Left colon (tissue), 2 donors: ENCODE measurements at places on chromosomes 7 and 10. TPM values are rescaled to one million over a fixed set of nuclear protein-coding genes. Genes with fewer than 3 reads are reported as not detected.

Gene ASAH2
- 2.2 TPM for total RNA-seq

Gene MBL2
- total RNA-seq = not detected

Gene PTPN20
- 1.8 TPM for total RNA-seq

Gene C10orf105
- not detected for total RNA-seq

Gene PNLIPRP1
- total RNA-seq = 0.50 TPM

Gene FKBP6
- not detected for total RNA-seq

Gene PPP1R9A
- total RNA-seq = 24.5 TPM

Gene RHOBTB1
- 4.3 TPM for total RNA-seq

Gene HOXA4
- 5.1 TPM for total RNA-seq

Gene SEC23IP
- total RNA-seq = 52.2 TPM

DNA sequence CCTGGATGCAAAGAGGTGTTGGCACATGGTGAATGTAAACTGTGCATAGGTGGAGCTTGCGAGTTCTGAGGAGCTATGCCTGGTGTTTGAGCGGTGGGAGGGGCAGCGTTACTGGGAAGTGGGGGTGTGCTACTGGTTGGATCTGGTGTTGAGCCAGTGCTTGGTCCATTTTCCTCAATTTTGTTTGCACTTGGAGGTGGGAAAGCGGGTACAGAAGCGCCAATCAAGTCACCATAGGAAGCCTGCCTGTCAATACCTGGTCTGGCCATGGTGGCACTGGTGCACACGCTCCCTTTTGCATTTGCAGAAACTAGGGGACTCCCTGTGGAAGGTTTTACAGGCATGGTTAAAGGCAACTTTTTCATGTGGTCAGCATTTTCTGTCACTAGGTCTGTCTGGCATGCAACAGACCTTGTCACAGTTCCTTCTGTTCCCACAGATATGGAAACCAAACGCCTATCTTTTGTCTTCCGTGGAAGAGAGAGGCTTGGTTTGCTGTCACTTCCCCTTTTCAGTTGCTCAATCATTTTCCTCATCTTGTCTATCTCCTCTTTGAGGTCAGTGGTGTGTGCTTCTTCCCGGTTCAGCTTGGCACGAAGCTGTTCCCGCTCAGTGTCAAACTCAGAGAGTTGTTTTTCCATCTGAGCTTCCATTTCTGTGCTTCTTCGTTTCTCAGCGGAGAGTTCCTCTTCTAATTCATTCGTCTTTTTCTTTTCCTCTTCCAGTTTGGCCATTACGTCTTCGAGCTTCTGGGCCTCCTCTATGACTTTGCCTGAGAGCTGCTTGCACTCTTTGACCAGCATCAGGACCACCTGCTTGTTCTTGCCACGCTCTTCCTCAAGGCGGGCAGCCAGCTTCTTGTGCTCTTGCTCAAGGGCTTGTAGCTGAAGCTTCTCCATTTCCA, 81.1 kb downstream of the CTTNBP2 start:
- no peak for DNase-seq

- no peak for DNase-seq
These were observed 16.6 kb downstream of the COL28A1 start for GRCh38 chr7:7519056-7519455.

- DNase-seq = peak; percentile 83
These were observed 84.9 kb upstream of the ADRB1 start for GRCh38 chr10:113958631-113959382.

DNA sequence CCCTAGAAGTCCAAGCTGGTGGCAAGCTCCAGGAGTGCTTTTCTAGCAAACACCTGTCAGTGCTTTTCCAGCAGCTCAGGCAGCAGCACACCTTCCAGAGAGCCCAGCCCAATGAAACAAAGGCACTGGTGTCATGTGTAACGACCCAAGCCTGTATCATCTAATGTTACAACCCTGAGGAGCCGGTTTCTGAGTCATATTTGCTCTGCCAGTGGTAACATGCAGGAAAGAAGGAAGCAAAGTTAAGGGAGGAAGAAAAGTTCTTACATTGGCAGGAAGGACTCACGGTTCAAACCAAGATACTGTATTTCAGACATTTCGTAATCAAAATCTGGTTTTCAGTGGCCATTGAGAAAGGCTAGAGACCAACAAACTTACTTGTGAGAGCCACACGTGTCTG, at the start of gene ANKRD22:
ANKRD22 (minus strand) TSS at position 139 of the 400 bp plus-strand sequence. CDS start 237 bp downstream, outside the sequence.
- peak; percentile 89 for DNase-seq

- no peak for DNase-seq
These were observed 12.9 kb downstream of the ZYX start for GRCh38 chr7:143394068-143394467.

- no peak for DNase-seq
These were observed 4.3 kb upstream of the ABCC2 start for GRCh38 chr10:99777918-99778714.

DNA sequence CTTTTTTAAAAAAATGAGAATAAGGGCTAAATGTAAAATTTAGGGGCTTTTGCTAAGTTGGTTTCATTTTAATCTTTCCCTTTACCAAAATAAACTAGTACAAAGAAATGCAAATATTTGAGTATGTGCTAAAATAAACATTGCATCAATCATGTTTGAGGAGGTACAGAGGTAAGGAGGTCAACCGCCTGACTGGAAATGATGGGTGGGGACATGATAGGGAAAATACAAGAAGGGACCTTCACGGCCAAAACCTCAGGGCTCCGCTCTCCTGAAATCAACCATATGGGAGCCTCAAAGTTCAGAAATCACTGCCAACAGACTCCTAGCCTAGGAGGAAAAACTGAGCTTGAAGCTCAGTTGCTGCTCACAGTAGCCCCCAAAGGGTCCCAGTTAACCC, 207.6 kb downstream of the AHR start:
- DNase-seq = peak; percentile 70

DNA sequence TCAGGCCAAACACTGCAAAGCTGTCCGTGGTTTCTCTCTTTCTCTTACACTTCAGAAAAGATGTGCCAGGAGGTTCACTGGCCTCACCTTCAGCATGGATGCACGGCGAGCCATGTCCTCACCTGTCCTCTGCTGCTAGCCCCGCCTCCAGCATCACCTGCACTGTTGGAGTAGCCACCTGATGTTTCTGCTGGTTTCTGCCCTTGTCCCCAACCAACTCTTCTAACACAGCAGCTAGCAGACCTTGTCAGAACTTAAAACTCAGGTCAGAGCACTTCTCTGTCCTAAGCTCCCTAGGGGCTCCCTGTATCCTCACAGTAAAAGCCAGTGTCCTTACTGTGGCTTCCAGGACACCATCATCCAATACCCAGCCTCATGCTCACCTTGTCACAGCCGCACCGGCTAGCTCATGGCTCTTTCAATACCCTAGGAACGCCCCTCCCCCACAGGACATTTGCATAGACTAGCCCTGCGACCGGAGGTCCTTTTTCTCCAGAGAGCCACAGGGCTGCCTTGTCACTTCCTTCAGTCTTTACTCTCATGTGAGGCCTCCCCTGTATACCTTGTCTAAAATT, 15.2 kb downstream of the PALD1 start:
- DNase-seq = peak; percentile 66

DNA sequence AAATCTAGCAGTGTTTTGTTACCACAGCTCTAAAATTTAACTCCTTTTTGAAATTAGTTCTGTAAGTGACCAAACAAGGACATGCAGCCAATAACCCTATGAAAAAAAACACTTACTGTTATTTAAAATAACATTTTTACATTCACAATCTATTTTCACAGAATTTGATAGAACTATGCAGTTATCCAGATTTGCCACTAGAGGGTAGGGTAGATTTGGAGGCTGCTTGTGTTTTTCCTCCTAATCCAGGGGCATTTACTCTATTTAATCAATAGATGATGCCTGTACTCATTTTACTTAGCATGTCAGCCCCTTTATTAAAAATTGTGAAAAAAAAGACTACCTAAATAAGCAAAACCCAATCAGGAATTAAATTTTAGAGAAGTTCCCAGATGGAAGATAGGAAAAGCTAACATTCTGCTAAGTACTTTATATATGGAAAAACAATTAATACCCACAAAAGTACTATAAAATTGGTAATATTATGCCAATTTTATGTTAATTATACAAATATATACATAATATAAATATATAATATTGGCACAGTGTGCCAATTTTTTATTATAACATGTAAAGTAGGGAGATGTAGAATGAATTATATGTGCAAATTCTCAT, 18.1 kb upstream of the LIPK start:
- DNase-seq = no peak

DNA sequence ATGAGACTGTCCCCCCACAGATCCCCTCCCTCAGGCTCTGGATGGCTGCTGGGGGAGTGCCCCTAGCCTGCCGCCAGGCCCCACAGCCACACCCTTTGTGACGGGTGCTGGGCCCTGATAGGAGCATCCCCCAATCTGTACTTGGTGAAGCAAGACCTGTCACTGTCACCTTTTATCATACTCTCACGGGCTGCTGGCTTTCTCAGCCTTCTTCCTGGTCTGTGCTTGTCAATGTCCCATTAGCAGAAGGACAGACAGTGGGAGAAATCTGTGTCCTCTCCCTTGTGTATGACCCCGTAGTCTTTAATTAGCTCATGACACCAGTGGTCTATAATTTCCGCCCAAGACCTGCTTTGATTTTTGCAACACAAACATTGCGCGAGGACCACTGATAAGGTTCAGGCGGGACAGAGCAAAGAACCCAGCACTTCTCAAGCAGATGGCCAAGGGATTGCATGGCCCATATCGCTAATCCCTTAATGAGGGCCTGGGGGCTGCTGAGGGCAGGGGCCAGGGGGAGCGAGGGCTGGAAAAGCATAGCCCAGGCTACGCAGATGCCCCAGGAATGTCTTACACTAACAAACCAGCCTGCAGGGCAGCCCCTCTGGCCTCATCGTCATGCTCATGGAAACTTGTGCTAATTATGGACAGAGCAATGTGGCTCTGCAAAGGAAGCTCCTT, 127.8 kb downstream of the PTPN20 start:
- no peak for DNase-seq

DNA sequence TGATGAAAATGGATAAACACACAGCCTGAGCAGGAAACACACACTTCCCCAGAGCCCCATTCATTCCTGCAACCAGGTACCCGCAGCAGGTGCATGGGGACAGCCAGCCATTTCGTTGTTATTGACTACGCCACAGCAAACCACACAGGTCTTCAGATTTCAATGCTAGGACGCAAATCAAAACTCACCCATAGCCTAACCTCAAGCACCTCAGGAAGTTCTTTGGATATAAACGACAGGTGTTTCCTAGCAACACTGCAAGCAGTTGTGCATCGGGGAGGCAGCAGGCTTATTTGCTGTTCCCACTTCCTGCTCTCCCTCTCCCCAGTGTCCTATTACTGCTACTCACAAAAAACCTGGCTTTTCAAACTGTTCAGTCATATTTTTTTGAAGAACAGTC, 176.5 kb upstream of the FRMD4A start:
- DNase-seq = no peak

GRCh38 chr10:13717571-13717935, 130.8 kb downstream of the PRPF18 start:
- no peak for DNase-seq

GRCh38 chr10:81961451-81962184, 86.6 kb downstream of the NRG3 start:
- no peak for DNase-seq

- no peak for DNase-seq
These were observed 34.4 kb downstream of the ZMIZ1 start for GRCh38 chr10:79103129-79103528.

DNA sequence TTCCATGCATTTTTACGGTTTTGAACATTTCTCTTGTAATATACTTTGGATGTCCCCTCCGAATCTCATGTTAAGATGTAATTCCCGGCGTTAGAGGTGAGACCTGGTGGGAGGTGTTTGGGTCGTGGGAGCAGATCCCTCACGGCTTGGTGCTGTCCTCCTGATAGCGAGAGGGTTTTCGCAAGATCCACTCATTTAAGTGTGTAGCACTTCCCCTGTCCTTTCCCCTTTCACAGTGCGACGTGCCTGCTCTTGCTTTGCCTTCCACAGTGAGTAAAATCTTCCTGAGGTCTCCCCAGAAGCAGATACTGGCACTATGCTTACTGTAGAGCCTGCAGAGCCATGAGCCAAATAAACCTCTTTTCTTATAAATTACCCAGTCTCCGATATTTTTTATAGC, 6.6 kb downstream of the GPR141 start:
- no peak for DNase-seq

GRCh38 chr10:85599081-85599480, 767.5 kb downstream of the GRID1 start:
- no peak for DNase-seq

DNA sequence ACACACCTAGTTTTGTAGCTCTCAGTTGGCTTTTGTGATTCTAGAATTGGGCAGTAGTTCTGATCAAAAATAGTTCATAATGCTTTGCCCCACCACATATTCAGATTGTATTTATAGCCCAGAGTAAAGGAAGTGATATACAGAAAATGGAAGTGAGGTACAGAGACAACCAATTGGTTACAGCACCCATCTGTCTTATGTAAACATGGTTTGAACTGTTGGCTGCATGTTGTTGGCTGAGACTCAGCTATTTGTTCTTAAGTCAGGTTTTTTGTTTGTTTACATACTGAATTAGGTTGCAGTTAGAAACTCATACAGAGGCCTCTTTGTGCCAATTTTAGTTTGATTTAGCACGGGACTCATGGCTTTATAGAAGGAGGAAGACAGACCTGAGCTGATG, 158.9 kb upstream of the GPR26 start:
- DNase-seq = no peak

- DNase-seq = peak; percentile 25
These were observed 135.0 kb downstream of the ACTR3B start for GRCh38 chr7:152894295-152895170.

- DNase-seq = no peak
These were observed 122.3 kb upstream of the CARD11 start for GRCh38 chr7:3165681-3166580.

GRCh38 chr10:131816157-131816775, 84.5 kb upstream of the PPP2R2D start:
- no peak for DNase-seq

- DNase-seq = no peak
These were observed 182.8 kb upstream of the CHRM2 start for GRCh38 chr7:136685501-136686173.

DNA sequence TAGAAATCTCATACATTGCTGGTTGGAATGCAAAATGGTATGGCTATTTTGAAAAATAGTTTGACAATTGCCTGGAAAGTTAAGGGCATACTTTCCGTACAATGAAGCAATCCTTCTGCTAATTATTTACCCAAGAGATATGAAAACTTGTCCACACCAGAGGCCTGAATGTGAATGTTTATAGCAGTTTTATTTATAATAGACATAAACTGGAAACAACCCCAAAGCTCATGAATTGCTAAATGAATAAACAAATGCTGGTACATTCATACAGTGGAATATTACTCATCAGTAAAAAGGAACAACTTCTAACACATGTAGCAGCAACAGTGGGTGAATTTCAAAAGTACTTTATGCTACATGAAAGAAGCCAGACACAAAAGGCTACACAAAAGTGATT, 42.7 kb downstream of the MMRN2 start:
- DNase-seq = no peak

DNA sequence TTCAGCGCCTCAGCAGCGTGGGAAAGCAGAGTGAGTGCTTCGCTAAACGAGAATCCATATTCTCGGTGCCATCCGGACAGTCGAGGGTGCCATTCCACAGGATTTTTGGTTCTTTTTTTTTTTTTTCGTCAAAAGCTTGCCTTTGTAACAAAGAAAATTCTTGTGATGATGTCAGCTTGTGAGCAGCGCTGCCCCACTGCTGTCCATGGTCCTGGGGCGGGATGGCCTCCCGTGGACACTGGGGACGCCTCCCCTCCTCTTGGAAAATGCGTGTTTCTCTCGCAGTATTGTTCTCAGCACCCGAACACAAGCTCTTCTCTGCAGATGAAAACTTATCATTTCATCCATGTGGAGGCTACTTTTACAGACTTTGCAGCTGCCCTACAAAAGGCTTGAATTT, 477.4 kb downstream of the TCERG1L start:
- no peak for DNase-seq
